Glutamatergic neuron (in vitro differentiated cells): ENCODE measurements at places on chromosomes 5 and 9. TPM values are rescaled to one million over a fixed set of nuclear protein-coding genes. Genes with fewer than 3 reads are reported as not detected.

DNA sequence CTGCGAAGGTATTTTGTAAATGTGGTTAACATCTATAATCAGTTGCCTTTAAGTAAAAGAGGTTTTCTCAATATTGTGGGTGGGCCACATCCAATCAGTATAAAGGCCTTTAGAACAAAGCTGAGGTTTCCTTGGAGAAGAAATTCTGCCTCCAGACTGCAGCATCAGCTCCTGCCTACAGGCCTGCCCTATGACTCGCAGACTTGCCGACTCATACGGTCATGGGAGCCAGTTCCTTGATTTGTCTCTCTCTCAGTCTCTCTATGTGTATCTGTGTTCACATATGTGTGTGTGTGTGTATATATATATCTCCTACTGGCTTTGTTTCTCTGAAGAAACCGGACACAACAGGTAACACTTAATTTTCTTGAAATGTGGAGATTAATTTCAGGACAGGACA is 45.3 kb downstream of the SLC36A1 start:
- no peak for DNase-seq

DNA sequence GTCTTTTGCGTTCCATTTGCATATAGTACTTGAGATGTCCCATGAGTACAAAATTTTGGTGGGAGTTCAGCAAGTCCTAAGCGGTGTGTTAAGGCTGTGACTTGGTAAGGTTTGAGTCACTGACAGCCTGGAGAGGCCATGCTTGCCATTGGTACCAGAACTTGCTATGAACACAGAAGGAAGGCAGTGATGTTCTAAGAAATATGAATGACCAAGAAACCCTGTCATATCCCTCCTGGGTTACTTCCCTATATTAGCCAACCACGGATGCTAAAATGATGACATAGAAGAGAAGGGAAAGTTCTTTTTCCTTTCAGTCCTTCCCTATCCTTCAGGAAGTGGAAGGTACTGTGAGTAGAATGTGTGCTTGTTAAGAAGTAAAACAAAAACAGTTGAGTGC is 136.7 kb downstream of the GCNT1 start:
- no peak for DNase-seq

Gene C9
- not detected for total RNA-seq

DNA sequence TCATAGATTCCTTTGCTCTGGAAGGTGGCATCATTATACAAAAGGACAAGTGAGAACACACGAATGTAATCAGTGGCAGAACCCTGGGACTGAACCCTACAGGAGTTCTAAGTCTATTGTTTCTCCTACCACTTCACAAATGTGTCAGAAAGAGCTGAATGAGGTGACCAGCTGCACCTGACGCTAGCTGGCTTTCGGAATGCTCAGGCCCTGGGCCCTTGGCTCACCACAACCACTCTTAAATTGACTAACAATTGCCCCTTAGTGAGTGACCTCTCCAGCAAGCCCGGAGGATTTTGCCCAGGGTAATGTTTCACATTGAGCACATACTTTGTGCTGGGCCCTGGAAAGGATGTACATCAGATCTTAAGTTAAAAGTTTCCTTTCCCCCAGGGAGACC is 41.2 kb upstream of the ABCA1 start:
- DNase-seq: no peak

DNA sequence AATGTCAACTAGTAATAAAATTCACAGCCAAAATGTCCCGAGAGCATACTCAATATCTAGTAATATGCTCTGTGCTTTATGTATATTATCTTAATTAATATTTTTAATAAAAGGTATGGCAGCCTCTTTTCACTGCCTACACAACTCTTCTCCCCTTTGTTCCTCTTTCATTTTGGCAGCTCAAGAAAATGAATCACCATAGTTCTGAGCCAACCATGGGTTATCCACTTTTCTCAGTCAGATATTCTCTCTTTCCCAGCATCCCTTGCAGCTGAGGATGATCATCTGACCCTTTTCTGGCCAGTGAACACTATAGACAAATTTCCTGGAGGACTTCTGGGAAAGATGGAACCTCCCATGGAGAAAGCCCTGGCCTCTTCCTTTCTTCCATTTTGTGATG is 8.2 kb upstream of the DOCK8 start:
- DNase-seq: no peak

- no peak for DNase-seq
Observed at GRCh38 chr9:13446286-13446937, 166.9 kb upstream of the MPDZ start.

DNA sequence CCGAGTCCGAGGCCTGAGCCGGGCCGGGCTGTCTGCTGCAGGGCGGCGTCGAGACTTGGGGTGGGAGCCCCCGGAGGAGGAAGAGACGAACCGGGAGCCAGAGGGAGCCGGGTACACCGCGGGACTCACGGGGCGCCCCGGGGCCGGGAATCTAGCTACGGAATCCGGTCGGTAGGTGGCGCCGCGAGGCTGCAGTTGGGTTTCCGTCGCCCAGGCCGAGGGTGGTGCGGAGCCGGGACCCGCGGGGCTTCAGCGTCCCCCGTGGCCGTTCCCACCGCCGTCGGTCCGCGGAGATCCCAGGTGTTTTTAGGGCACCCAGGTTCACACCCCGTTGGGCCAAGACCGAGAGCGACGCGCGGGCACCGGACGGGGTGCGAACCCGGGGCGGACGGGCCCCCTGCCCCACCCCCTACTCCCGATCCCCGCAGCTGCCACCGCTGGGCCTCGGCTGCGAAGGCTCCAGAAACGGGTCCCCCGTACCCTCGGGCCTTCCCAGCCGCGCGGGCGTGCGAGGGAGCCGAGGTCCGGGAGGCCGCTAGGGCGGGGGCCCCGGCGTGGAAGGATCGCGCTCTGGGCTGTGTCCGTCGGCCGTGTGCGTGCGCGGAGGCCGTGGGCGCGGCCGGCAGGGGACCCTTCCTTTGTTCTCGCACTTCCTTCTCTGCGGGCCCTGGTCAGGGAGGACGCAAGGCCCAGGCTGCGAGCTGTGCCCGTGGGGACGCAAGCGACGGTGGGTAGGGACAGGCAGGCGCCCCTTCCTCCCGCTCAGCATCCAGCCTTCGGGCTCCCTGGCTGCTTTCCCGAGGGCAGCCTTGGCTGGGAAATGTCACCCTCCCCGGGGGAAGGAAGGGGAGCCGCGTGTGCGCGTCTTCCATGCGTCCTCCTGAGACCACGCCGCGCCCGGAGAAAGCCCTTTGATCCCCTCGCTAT is 146.6 kb downstream of the GAPVD1 start:
- peak; percentile 91 for DNase-seq

DNA sequence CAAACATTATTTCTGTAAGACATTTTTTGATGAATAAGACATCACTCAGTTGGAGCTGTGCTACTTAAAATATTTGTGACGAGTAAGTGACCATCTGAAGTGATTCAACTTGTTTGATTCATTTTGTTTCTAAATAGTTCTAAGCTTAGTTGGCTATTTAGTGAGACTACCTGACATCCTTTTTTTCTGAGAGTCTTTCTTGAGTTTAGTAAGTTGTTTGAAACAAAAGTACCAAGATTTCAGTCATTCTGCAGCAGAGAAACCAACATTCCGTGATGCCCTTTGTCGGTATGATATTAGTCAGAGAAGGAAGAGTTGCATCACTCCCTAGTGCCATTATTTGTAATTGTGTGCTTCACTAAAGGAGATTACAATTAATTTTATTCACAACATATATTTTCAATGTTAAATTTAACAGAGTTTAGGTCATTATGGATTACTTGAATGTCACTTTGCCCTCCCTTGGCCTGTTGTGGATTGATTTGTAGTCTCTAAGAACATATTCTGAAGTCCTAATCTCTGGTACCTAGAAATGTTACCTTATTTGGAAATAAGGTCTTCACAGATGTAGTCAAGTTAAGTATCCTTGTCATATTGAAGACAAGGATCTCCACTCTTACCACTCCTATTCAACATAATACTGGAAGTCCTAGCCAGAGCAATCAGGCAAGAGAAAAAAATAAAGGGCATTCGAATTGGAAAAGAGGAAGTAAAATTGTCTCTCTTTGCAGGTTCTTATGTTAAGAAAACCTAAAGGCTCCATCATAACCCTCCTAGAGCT is 212.2 kb downstream of the PCSK1 start:
- no peak for DNase-seq

DNA sequence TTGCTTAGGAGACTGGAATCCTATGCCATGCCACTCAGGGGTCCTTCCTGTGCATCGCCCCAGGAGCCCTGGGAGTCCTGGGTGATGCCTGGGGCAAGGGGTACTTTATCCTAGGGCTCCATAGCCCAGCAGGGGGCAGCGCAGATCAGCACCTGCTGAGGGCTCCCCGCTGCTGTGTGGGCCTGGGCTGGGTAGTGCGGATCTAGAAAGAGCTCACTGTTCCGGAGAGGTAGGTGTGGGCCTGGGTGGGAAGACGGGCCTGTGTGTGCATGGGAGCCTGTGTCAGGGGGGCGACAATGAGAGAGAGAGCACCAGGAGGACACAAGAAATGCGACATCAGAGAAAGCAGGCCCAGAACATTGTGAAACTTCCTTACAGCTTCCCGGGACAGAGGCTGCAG is 11.4 kb upstream of the DAB2IP start:
- peak; percentile 81 for DNase-seq

Gene IL3
- total RNA-seq: not detected

DNA sequence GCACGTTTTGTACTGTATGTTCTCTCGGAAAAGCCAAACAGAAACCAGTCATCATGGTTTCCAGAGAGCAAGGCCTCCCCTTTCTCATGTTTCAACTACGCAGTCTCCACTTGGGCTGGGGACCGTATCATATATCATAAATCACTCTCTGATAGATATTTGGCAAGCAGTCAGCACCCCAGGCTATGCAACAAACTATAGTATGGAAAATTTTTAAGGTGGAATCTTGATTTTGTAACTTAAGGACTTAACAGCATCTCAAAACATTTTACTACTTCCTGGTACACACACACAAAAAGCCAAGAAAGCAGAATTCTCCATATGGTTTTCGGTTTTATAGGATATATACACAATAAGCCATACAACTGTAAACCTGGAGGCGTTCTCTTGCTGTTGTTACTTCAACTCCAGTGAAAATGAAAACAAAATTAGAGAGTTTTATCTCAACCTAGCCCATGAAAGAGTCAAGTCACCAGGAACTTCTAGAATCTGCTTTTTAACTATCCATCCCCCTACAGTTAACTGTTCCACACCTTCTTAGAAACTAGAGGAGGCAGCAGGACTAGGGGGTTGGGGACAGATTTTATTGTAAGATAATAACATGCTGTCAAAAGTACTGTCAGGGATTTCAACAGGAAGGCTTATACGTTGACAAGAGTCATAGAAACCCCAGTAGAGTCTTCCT is 283.4 kb downstream of the NFIB start:
- DNase-seq: no peak

DNA sequence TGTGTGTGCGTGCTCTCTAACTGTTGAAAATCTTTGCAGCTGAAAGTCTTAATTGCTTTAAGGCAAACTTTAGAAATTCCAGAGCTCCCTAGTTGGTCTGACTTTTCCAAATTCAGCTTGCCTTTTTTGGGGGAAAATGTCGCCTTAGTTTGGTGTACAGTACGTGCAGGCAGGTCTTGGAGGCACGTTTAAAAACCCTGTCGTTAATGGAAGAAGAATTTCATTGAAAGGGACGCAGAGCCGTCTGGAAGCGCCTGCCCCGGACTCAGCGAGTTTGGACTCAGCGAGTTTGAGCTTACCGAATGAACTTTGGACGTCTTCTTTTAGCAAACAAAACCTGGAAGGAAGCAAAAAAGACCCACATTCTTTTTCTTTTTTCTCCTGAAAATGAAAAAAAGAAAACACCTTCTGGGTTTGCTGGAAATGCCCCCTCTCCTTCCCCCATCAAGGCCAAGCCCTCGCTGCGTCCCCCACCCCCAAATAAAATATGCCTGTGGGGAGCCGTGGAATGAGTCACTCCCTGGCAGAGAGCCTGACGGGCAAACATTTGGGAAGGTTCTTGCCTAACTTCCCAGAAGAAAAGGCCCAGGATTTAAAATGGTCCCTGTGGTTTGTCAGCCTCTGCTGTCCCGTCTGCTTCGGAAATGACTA is 1.5 kb downstream of the NEK6 start:
- no peak for DNase-seq

GRCh38 chr5:145161391-145161790 is 673.8 kb downstream of the PRELID2 start:
- no peak for DNase-seq

DNA sequence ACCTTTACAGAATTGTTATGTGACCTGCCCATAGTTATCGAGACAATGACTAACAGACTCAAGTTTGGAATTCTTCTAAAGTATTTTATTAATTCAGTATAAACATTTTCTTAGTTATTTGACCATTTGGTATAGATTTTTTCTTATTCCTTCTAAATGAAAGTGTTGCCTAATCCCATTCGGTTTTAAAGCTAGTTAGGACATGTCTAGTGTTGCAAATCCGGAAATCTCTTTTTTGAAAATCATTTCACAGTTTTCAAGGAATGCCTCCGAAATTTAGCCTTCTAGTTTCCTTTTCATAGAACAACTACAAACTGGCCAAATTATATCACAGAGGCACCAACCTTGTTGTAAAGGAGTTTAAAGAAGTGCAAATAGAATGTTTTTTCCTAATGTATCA is 171.8 kb downstream of the XRCC4 start:
- no peak for DNase-seq

Gene RABGAP1
- total RNA-seq: 80.2 TPM

GRCh38 chr5:44809215-44809955 is 638 bp downstream of the MRPS30 start:
- peak; percentile 47 for DNase-seq

Gene RNF183
- total RNA-seq: not detected

DNA sequence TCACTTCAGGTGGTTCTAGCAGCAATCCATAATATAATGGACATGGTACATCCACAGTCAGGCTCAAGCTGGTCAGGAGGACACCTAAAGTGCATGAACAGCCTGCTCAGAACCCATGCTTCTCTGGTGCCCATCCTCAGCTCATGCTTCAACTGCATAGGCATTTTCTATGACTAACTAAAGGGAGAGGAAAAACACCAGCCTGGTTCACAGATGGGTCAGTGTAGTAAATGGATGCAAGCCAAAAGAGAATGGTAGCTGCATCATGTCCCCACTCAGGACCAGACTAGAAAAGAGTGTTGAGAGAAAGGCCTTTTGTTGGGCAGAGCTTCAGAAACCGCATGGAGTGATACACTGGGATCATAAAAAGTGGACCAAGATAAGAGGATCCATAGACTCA is 556.6 kb downstream of the TLE1 start:
- no peak for DNase-seq

DNA sequence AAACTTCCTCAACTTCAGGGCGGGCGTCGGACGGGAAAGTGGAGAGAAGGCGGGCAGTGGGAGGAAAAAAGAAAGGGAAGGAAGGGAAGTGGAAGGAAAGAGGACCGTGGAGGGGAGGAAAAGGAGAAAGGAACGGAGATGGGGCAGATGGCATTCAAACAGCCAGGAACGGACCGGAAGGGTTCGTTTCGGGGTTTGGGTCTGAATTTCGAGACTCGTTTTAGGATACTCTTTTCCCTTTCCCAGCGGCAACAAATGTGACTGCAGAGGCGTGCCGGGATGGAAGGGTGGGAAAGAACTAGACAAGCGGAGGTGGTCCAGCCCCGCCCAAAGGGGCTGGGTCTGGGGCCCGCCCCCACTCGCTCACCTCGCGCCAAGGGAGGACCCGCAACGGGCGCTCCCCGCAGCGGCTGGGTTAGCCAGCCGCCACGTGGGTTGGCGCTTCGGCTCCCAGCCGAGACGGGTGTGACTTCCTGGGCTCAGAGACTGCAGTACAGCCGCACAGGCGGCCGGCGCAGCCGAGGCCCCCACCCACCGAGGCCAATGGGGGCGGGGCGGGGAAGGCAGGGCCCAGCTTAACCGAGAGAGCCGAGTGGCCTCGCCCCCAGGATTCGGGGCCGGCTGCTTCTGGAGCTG is 2.7 kb downstream of the VCAN start:
- peak; percentile 92 for DNase-seq

GRCh38 chr9:132732326-132733259 is 62.3 kb downstream of the GTF3C4 start:
- no peak for DNase-seq
